CD4-positive, alpha-beta T cell treated with Interleukin-17A for 1 hour (primary cell): ENCODE measurements at places on chromosomes 12 and 14.

DNA sequence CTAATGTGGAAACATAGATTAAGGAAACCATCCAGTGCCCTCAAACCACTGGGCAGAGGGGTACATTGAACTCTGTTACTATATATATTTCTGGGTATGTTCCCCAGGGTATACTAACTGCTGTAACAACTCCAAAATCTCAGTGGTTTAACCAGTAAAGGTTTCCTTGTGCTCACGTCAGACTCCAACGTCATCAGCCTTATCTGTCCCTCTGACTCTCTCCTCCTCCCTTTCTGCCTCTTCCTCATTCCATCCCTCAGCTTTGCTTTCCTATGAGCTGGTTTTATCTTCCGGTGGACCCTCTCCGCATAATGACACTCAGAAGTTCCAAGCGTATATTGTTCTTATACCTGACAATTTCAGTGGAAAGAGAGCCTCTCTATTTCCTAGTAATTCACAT, 21.2 kb upstream of the SMCO2 start:
- DNase-seq, result no peak

DNA sequence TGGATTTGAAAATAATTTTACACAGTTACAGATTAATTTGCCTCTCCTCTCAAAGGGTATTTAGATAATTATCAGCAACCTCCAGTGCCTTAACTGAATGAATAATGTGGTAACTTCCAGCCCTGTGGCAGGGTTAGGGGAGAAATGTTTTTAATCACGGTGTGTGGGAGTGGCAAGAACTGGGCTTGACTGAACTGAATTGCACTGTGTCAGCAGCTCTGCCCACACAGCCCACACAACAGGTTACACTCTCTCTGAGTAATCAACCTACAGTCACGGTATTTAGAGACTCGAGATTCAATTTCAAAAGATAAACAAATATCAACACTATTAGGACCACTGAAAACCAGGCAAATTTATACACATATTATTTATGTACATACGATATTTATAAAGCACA, 198.5 kb downstream of the KCNC2 start:
- no peak for DNase-seq

GRCh38 chr12:6772726-6773589, 638 bp downstream of the LAG3 start:
- DNase-seq, result no peak

- DNase-seq, result no peak
Observed at GRCh38 chr14:22336031-22336430, 253.0 kb downstream of the DAD1 start.

- DNase-seq, result no peak
Observed at GRCh38 chr14:20631880-20632389, 9.6 kb downstream of the OR6S1 start.

GRCh38 chr12:12210983-12211382, 55.9 kb downstream of the LRP6 start:
- DNase-seq, result peak; percentile 26

DNA sequence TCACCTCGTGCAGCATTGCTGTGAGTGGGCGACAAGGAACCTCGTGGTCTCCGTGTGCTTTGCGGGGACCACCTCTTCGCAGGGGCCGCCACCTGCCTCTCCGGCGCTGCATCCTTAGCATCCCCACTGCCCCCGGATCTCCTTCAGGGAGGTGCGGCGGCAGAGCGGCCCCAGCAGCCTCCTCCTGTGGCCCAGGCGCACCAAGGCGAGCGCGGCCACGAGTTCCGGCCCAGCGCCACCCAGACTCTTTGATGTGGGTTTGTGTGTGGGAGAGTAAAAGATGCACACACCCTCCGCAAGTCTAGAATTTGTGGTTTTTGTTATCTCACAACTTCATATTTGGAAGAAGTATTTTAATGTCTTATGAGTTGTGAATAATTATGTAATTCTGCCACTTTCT, 118.8 kb upstream of the DIO3 start:
- peak; percentile 79 for DNase-seq

DNA sequence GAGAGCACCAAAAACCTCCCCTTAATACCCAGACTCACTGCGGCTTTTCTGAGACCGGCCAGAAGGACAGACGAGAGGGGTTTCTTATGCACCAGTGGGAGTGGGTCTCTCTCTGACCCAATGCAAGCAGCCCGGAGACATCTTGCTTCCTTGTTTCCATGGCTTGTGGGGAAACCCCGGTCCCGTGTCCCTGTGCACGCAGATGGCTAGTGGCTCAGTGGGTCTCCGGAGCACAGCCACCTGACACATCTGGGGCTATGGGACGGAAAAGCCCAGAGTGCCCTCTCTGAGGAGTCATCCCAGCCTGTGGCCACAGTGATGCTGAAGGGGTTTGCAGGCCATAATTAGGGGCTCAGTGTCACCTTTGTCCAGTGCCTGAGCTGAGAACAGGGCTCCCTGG, 197.6 kb downstream of the PHETA1 start:
- no peak for DNase-seq

DNA sequence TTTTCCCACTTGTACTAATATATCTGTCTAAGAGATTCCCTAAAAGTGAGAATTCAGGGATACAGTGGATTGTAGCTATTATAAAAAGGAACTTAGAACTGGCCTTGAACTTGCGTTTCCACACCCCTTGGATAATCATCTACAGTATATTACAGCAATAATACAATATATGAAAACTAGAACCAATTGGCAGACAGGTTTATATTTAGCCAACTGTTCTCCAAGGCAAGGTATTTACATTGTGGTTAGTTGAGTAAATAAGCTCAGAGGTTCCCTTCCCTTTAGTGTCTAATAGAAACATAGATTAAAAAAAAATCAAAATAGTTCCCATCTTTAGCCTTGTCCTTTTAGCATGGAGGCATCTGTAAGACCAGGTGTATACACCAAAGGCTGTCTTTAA, 42.1 kb downstream of the LIMA1 start:
- DNase-seq, result no peak
